ENCODE measurements at places on chromosomes 3 and 15.
A peak's percentile ranks its signal among the peaks of the same experiment; 100 is the strongest.

DNA sequence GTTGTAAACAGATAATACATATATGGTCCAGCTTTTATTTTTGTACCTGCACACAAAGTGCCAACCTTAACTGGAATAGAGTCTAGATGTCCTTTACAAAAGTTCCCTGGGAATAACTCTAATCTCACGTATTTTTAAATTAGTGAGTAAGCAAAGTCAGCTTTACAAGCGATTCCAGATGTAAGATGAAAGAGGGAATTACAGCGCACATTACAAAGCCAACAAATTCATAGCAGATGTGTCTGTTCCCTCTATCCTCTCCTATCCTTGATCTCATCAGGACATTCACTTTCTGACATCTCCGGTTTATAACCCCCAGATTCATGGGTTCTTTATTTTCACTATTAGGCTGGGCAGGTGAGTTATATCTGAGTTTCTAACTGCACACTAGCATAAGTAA lies 406.8 kb upstream of the ZNF385D start:
- DNase-seq, result peak; percentile 47

- DNase-seq, result peak; percentile 5
Measured at GRCh38 chr3:58899159-58899952, 150.5 kb downstream of the CFAP20DC start.

GRCh38 chr3:14634763-14635400 lies 16.7 kb upstream of the CCDC174 start:
- DNase-seq, result peak; percentile 55

DNA sequence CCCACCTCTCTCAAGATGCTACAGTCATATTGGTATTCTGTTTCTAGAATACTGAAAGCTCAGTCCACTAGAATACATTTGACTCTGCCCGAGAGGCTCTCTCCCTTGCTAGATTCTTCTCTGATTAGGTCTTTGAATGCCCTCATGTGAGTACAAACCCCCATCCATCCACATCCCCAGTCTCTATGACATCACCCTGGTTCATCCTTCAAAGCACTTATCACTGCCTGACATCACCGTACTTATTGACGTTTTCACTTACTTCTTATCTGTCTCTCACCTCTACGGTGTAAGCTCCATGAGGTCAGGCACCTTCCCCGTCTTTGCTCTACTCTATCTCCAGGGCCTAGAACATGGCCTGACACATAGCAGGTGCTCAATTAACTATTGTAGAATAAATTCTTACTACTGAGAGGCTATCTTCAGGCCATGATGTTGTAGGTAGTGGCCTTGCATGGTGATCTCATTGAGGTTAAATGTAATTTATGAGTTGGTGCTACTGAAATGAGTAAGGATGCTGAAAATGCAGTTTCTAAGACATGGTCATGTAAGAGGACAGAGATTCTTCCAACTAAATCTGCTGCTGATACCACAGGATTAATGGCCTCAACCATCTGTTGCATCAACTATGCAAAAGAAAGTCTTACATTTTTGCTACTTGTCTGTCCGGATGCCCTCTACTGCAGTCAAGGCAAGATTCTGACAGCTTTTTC lies 26.8 kb downstream of the EOGT start:
- DNase-seq, result no peak

DNA sequence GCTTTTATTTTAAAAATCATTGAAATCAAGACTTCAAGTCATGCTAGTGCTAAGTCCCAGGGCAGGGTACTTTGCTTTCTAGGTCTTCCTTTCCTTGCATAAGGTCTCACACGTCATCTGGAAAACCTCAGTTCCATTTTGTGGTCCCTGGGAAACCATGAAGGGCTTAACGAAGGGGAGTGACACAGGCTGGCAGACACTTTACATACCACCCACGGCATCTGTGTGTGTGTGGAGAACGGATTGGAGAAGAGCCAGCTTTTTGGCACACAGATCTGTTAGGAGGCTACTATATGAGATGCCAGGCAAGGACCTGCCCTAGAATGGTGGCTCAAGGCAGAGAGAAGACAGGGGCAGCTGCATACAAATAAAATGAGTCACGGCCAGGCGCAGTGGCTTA lies 107.5 kb upstream of the NSMCE3 start:
- DNase-seq, result no peak

DNA sequence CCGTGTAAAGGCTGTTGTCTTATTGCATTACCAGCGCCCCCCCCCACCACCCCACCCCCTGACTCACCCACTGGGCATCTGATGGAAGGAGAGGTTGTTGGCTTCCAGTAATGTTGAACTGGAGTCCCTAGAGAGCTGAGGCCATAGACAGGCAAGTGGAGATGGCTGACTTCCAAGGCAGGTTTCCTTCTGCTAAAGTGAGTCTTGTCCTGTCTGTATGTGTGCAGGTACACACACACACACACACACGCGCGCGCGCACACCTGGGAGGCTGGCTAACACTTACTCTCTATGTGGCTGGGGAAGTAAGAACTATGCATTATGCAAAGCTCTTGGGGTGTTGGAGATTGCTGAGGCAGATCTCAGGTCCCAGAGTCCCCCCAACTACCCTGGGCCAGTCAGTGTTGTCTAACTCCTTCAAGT lies 1.6 kb upstream of the KY start:
- DNase-seq, result peak; percentile 72

DNA sequence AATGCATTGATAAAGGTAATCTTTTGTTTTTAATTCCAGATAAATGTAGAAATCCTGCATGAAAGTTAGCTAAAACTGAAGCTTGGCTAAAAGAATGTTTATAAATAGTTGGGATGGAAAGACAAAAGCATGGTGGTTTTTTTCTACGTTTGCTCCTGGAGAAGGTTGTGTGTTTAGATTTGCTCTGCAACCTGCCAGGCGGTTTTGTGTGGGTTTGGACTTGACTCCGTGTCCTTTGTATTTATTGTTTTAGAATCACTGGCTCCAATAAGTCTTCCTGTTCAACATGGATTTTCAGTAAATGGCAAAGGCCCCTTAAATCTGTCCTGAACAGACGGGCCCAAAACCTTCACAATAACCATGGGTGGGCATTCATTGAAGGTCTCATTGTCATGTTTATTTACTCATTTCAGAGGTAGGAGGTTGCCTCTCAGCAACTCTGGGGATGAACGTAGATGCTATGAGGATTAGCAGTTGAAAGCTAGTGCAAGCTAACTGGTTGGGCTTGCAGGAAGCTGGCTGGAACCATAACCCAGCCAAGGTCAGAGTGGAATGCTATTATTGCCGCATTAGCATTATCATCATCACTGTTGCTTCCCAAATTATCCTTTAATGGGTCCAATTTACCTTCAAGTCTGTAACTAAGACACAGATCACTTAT lies 60.6 kb upstream of the ADAMTS9 start:
- DNase-seq, result no peak

All from fibroblast of mammary gland (primary cell).